ENCODE measurements at places on chromosomes 13 and 19.

DNA sequence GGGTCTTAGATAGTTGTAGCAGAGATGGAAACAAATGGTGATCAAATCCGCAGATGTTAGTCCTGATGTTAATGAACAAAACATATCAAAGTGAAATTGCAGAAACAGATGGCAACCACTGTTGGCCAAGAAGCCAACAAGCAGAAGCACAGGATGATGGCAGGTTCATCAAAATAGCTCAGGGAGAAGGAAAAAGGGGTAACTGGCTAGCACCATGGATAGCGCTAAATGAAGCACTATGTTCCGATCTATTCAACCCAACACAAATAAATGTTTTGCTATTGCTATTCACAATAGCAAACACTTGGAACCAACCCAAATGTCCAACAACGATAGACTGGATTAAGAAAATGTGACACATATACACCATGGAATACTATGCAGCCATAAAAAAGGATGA is 413.7 kb downstream of the FGF14 start:
- DNase-seq, result no peak

DNA sequence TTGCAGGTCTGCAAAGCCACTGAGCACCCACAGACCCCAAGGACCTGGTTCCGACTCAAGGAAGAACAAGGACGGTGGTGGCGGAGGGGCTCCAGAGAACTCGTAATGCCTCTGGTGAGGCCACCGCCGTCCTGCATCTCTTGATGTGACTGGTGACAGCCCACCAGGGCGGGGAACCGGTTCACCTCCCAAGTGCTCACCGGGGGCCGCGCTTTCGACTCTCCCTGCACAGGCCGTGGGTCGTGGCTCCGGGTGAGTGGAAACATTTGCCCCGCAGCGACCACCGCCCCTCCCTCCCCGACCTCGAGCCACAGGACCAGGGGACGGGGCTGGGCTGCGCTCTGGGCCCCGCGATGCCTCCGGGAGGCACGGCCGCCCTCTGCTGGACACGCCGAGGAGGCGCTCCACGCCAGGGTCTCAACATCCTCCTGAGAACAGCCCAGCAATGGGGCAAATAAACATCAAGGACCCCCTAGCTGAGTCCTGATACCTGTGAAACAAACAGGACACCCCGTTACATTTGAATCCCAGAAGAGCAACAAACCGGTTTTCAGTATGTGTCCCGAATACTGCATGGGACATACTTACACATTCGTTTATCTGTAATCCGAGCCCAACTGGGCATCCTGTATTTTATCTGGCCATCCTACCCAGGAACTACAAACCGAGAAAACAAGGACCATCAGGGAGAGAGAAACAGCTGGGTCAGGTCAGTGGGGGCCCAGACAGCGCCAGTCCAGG is 3.9 kb upstream of the PLPP2 start:
- DNase-seq, result no peak

DNA sequence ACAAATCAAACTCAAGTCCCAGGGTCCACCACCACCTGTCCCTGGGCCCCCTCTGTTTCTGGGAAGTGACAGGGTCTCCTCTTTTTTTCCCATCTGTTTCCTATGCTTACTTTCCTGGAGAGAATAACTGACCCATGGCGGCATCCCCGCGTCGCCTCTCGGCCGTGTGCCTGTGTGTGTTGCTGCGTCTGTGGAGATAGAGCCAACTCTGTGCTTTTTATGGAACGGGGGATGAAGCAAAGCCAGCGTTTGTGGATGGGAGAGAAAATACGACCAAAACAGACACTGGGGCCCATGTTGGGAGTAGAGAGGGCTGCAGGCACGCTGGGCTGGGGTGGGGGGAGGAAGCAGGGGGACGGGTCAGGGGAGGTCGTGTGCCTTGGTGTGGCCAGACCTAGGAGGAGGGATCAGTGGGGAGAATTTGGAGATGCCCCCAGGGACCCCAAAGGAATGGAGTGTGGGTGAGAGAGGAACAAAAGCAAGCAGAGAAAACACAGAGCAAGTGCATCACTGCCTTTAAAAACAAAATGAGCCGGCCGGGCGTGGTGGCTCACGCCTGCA is 16.6 kb downstream of the PLK5 start:
- no peak for DNase-seq

GRCh38 chr19:15253061-15253460 is 20.8 kb upstream of the EPHX3 start:
- no peak for DNase-seq

DNA sequence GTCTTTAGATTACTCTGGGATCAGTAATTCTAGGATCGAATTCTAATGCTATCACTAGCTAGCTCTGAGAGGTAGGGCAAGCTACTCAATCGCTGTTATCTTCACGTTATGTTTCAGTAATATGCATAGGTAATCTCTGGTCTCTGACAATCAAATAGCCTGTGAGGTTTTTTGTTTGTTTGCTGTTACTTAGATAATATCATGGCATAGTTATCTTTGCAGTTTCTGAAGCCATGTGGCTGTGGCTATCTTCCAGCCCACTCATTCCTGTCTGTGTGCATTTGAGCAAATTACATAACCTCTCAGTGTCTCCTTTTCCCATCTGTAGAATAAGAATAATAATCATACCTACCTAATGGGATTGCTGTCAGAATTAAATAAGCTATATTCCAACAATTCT is 330.2 kb downstream of the PCDH9 start:
- no peak for DNase-seq

GRCh38 chr19:9847087-9847671 is 12.1 kb downstream of the PIN1 start:
- no peak for DNase-seq
